ENCODE measurements at places on chromosomes 6 and 20.

DNA sequence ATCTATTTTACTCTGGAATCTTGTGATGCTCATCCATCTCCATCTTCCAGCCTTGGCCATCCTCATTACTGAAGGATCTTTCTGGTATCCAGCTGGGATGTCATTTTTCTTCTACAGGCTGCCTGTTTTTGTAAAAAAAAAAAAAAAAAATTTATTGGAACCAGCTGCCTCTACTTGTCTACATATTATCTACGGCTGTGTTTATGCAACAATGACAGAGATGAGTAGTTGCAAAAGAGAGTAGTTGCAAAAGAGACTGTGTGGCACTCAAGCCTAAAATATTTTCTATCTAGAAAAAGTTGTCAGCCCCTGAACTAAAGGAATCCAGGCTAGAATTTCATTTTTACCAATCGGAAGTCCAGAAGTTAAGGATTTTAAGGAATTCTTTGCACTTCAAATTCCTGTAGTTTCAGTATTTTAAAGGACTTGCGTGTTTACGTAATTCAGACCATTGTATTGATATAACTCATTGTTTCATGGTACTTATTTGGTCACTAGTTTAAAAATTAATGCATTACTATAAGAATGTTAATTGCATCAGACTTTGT, 38.6 kb upstream of the PLCG1 start:
- DNase-seq: no peak

DNA sequence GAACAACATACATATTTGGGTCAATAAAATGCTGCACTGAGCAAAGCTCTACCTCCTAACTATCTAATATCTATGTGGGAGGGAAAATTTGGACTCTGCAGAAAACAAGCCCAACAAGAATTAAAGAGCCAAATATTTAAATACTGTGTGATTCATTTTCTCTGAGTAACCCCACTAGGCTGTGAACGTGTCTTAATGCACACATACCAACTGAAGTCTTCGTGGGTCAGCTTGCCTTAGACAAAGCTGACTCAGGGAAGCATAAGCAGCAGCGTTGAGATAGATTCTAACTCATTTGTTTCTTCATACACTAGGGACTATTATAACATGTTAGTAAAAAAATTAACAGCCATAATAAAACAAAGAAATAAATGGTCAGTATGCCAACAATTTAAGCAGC, 114.3 kb downstream of the GJA1 start:
- no peak for DNase-seq

- no peak for DNase-seq
Measured at GRCh38 chr6:38212579-38212978, 393.1 kb downstream of the ZFAND3 start.

DNA sequence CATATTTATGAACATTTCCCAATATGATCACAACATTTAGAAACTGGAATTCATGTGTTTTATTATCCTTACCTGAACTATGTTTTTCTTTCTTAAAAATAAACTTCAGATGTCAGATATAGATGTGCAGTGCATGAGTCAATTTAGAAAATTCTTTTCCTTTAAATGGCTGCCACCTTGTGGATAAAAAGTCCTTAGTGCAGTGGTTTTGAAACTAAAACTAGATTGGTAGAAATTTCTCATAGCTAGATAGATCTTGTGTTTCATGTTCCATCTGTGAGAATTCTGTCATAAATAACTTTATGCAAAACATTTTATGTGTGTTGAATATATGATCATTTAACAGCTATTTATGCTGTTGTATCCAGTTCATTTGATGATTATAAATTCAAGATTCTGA, 134.9 kb downstream of the KLHL32 start:
- no peak for DNase-seq

- no peak for DNase-seq
Measured at GRCh38 chr20:21526776-21527175, 12.9 kb upstream of the NKX2-2 start.

- no peak for DNase-seq
Measured at GRCh38 chr6:87897013-87897412, 150.6 kb upstream of the SPACA1 start.

GRCh38 chr20:7285918-7286556, 518.6 kb downstream of the BMP2 start:
- DNase-seq: no peak

GRCh38 chr20:1831096-1831495, 64.1 kb upstream of the SIRPA start:
- DNase-seq: no peak

- no peak for DNase-seq
Measured at GRCh38 chr6:132161283-132161682, 210.1 kb upstream of the CCN2 start.

GRCh38 chr6:25476126-25476525, 175.9 kb upstream of the SCGN start:
- no peak for DNase-seq

DNA sequence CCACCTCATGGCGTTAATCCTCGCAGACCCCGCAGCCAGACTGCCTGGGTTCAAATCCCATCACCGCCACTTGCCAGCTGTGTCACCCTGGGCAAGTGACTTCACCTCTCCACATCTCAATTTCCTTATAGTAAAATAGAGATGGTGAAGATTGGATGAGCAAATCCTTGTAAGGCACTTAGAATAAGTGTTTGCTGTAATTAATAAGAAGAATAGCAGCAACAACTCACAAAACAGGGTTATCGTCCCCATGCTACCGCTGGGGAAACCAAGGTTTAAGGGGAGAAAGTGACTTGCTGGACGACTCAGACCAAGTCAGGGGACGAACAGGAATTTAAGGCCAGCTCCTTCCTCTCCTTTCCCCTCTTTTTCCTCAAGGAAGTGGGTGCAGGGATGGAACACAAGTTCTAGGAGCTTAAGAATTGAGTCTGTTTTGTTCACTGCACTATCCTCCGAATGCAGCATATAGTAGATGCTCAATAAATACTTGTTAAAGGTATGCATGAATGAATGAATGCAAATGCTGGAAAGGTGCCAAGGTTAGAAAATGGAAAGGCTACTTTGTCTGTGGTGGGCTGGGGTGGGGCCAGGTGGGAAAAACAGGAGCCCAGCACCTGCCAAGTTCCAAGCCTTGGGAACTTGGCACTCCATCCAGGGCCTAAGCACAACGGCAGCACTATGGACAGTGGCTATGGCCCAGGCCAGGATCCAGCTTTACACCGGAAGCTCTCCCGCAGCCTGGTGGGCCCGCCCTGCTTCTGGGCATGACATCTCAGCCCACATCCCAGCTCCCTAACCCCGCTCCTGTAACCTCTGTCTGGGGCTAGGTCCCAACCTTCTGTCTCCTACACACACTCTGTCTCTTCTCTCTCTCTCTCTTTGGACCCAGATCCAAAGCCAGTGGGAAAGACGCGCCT, 4.9 kb upstream of the CDH22 start:
- no peak for DNase-seq

DNA sequence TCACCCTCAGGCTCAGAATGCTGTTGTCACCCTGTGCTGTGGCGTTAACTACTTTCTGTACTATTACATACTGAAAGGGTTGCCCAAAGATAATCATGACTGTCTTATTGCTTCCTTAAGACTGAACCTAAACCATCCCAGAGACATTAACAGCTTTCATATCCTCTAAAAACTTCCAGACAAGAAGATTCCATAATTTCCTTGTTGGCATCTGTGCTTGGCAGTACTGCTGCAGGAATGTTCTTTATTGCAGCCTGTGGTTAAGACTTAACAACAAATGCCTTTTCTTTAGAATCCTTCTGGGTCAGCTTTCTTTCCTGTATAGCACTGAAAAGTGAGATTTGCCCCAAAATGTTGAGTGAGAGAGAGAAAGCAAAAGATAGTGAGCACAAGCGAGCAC, 109.7 kb downstream of the GJA10 start:
- DNase-seq: no peak

DNA sequence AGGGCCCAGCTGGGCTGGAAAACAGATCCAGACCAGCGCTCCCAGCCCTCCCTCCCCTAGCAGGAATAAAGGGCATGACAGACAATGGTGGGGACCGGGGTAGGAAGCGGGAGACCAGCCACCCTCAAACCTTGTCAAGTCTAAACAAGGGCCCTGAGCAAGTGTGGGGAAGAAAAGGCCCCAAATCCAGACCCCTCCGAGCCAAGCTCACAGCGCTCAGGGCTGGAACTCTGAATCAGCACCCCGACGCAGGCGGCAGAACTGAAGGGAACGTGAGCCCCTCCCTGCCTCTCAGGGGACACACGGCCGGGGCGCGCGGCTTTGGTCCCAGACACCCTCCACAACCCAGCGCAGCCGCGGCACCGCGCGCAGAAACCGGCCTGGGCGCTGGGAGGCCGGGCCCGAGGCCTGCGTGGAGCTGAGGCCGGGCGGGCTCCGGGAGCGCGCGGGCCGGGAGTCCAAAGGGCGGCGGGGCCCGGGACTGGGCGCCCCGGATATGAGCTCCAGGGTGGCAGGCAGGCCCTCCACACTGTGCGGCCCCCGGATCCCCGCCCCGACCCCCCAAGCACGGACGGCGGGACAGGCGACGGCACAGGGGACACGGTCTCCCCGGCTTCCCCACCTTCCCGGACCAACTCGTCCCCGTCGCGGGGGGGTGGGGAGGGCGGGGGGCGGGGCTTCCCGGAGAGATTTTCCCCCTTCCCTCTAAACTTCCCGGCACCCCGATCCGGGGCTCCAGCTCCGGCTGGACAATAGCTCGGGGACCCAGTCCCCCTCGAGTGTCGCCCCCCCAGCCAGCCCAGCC, 641 bp downstream of the TEAD3 start:
- no peak for DNase-seq

DNA sequence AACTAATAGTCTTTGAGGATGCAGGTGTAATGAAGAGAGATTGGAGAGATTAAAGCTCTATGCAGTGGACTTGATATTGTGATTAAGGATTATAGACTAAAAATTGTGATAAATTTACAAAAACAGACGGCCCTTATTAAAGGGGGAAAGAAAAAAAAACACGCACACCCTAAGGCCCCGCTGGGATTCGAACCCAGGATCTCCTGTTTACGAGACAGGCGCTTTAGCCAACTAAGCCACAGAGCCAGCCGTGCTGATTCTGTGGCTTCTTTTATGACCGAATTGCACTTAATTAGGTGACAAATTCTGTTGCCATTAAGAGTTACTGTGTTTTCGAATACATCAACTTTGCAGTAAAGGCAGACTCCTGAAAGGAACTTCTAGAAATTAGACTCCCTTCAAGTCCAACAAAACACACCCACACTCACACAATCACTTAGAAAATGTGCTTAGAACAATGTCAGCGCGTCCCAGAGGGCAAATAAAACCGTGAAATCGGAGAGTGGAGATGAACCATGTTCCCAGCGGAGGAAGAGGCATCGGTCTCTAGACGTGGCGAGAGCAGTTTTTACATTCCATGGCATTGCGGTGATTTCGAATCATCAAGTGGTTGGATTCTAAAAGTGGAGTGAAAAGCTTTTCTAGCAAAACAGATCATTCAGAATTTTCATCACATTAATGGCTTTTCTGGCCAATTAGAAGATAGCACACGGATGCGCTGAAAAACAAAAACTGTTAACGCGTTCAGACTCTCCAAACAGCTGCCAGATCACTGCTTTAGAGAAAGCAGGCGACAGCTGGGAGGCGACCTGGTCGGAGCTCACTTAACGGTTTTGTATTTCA, 122.6 kb downstream of the GPX5 start:
- no peak for DNase-seq

DNA sequence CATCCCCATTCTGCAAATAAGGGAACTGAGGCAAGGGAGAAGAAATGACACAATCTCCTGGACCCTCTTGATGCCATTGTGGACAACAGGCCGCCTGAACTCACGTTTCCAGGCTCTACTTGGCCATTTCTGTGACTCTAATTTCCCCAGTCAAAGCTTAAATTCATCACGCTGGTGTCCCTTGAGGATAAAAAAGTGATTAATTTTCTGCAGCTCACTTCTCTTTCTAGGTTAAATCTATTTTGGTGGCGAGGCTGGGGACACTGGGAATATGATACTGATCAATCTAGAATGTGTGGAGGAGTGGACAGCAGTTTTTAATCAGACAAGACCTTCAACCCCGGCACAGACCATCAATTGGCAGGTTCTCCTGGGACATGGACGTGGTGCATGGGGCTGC, 168.2 kb upstream of the SULF2 start:
- no peak for DNase-seq

Measured in stimulated activated CD8-positive, alpha-beta memory T cell treated with anti-CD3 and anti-CD28 coated beads, Interleukin-7, amount 100 ng/mL, for 4 hours (primary cell).